T47D (cell line): ENCODE measurements at places on chromosomes 6 and 20.

DNA sequence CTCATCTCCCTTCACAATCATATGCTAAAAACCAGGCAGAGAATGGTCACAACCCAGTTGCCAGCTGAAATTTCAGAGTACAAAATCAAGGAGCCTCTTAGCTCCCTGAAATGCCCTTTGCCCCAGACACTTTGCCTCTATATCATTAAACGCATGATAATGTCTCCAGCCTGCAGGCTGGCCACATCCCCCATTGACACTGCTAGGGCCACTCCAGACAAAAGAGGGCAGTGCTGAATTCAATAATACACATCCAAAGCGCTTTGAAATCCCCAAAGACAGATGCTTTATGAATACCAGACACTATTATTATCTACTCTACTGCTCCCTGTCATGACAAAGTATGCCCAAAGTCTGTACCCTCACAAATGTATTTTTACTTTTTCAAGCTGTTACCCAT lies 348.3 kb upstream of the POU3F2 start:
- no peak for DNase-seq

DNA sequence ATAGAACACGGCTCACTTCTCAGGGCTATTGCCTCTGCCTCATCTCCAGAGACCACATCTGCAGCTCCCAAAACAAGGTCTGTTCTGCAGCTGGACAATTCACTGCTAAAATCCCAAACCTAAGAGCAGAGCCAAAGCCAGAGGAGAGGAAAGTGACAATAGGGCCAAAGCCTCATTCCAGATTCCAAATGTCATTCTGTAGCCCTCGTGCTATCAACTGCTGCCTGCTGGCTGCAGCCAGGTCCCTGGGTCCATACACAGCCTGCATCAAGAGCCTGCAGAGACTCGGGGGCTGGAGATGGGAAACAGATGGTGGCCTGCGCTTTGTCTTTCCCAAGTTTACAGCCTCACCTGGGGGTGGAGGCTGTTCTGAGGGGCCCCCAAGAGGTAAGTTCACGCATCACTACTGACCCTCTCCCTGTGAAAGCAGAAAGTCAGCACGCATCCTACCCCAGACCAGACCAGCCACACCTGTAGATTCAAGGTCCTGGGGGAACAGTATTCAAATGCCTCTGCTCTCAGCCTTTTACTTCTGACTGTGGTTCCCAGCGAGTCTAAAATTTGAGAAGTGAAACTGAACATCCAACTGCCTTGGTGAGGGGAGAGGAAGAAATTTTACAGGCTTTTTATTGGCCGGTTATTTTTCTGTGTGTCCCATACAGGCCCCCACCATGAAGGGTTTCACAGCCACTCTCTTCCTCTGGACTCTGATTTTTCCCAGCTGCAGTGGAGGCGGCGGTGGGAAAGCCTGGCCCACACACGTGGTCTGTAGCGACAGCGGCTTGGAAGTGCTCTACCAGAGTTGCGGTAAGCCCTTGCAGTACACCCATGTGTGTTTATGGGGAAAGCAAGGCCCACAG lies at the start of gene LY86:
TSS of gene LY86 (plus strand) at position 657 of the 860 bp plus-strand sequence. CDS start at position 672, 15 bp downstream.
- DNase-seq: no peak

- DNase-seq: no peak
These were observed 22.8 kb upstream of the CCN6 start for GRCh38 chr6:112030961-112031660.

GRCh38 chr20:61278296-61278695 lies 26.2 kb downstream of the CDH4 start:
- no peak for DNase-seq

DNA sequence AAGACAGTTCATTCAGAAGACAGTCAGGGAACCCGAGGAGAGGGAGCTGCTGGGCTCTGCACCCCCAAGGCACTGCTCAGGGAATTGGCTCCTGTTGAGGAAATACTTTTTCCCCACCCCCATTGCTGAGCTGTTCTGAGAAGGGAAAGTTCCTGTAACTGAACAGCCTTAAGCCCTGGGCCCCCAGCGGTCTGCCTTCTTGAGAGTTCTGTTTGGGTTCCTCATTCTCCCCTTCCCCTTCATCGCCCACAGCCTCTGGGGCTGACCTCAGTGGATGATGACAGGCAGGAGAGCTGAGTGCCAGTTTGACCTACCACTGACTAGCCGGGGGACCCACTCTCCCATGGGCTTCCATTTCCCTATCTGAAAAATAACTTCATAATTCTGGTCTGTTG lies 10.7 kb downstream of the HCK start:
- no peak for DNase-seq

- DNase-seq: no peak
These were observed 59.9 kb downstream of the HTR1B start for GRCh38 chr6:77403424-77403823.

DNA sequence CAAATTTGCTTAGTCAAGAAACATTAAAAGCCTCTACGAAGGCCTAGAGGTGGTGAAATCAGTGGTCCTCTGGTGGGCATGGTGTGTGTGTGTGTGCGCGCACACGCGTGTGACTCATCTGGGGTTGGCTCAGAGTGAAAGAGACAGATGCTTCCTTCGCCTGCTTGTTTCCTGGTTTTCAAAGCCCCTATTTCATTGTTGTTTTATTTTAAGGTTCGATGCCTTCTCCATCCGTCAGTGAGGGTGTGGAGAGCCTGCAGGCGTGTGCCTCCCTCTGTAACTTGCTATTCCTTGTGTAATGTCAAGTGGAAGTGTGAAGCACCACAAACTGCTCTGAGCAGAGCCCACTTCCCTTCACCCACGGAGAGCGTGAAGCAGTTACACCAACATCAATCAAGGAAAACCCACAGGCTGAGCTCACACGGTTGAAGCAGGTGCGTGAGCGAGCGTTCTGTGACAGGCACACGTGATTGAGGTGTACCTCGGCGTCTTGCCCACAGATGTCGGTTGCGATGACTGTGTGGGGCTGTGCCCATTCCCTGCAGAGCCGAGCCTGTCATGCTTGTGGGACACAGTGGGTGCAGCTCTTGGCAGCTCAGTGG lies 233.9 kb downstream of the PRL start:
- DNase-seq: no peak
